Activated CD4-positive, alpha-beta memory T cell treated with anti-CD3 and anti-CD28 coated beads, Interleukin-2, amount 10 ng/mL, durations not matched to agents 7 days and 5 days (primary cell): ENCODE measurements at places on chromosomes 5 and 9. TPM values are rescaled to one million over a fixed set of nuclear protein-coding genes. Genes with fewer than 3 reads are reported as not detected.

PLGRKT gene
- total RNA-seq: 32.0 TPM

DNA sequence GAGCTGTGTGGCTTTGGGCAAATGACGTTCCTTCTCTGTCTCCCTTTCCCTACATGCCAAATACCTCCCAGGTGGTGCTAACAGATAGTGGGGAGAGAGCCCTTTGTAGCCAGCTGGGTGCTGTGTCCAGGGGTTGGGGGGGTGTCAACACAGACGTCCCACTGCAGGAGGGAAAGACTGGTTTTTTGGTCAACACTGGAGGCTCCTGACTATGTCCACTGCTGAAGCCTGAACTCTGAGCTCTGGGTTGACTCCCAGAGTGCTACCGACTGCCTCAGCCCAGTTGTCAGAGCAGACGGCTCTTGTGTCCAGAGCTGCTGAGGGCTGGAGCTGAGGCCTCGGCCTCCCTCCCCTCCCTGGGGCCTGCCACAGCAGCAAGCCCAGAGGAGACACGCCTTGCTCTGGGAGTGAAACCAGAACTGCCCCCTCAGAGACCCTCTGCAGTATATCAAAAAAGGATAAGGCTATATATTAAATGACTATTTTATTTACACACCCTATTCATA, 14.8 kb upstream of the SLC25A51 start:
- H3K4me1 ChIP-seq: peaks cover 2% of the 10 kb centered on the region
- no peak overlapping the region for H3K4me3 ChIP-seq
- DNase-seq: no peak
- H3K27me3 ChIP-seq: no peaks in the 10 kb centered on the region
- no peaks in the 10 kb centered on the region for H3K36me3 ChIP-seq
- H3K27ac ChIP-seq: no peak overlapping the region

DNA sequence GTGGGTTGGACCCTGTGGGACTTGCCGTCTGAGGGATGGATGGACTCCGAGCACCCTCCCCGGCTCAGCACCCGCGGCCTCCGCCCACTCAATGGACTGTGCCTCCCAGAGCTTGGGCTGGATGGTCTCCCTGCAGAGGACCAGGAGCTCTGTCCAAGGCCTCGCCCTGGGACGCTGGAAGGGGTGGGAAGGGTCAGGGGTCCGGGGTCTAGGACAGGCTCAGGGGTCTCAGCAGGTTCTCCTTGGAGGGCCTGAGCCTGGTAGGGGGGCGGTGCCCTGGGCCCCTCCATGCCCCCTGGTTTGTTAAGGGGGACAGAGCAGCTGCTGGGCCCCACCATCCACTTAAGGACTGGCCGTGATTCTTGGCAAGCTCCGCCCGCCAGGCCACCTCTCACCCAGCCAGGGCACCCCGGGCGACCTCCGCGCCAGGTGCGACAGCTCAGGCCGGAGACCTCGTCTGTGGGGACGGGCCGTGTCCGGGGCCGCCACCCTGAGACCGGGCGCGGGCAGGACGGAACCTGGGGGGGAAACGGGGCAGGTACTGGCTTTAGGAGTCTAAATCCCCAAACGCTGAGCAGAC, 29.2 kb downstream of the EXOC3 start:
- peaks cover 4% of the 10 kb centered on the region for H3K27me3 ChIP-seq
- peaks cover 23% of the 10 kb centered on the region for H3K4me1 ChIP-seq
- peak overlapping the region; percentile 65 for H3K4me3 ChIP-seq
- H3K27ac ChIP-seq: peak overlapping the region; percentile 48
- DNase-seq: peak; percentile 34

PTGER4 gene
- total RNA-seq: 54.1 TPM

DNA sequence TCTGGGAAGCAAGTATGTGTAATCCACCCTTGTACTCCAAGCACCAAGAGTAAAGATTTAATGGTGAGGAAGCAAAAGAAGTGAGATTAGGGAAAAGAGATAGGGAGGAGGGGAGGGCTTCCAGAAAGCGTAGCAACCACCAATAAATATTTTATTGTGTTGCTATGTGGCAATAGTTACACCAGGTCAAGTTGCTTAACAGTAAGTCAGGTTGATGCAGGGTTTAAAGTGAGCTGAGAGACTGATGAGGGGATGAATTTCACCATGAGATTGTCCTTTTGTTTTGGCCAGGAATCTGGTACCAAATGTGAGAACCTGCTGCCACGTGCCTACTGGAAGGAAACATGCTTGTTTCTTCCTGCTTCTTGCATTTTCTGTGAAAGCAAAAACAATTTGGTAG, 62.7 kb downstream of the PCSK5 start:
- H3K36me3 ChIP-seq: no peaks in the 10 kb centered on the region
- no peaks in the 10 kb centered on the region for H3K27me3 ChIP-seq
- no peak for DNase-seq
- H3K4me3 ChIP-seq: no peak overlapping the region

TAL2 gene
- not detected for total RNA-seq

NDUFS4 gene
- 51.7 TPM for total RNA-seq

DNA sequence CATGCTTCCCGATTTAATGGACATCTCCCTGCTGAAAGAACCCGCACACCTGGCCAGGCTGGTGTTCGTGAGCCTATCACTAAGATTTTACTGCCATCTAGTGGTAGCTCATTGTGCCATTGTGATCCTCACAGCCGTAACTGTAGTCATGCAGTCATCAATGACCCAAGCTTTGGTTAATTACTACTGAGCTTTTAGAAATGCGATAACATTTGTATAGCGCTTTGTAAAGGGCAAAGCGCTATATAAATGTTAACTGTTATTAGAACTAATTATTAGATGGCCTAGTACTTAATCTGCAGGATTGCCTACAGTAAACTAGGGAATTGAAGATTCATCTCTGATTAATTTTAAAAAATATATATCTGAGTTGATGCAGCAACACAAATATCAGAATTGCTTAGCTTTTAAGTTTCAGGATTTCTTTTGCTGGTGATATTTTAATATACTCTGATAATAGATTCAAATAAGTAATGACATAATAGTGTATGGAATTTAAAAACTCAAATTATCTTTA, 90.2 kb downstream of the HACD4 start:
- H3K36me3 ChIP-seq: peaks cover 5% of the 10 kb centered on the region
- H3K27ac ChIP-seq: no peak overlapping the region
- no peak overlapping the region for H3K4me3 ChIP-seq
- no peaks in the 10 kb centered on the region for H3K27me3 ChIP-seq
- peaks cover 3% of the 10 kb centered on the region for H3K4me1 ChIP-seq

IL33 gene
- total RNA-seq: not detected

NPR3 gene
- not detected for total RNA-seq

DNA sequence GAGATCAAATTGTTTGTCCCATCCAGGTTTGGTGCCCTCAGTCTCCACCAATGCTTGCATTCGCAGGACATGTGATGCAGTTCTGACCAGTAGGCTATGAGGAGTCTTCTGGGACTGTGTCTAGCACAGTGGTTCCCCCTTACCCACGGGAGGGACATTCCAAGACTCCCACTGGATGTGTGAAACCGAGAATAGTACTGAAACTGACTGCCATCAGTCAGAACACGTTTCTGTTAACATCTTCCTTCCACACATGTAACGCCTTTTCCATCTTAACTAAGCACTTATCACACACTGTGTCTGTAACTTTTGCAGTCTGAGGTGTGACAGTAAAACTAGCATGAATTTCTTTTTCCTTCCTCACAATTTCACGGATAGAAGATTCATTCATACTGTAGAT, 74.7 kb downstream of the PTTG1 start:
- H3K36me3 ChIP-seq: peaks cover 15% of the 10 kb centered on the region
- peak overlapping the region; percentile 8 for H3K27ac ChIP-seq
- H3K4me1 ChIP-seq: peaks cover 22% of the 10 kb centered on the region
- H3K27me3 ChIP-seq: no peaks in the 10 kb centered on the region
- H3K4me3 ChIP-seq: no peak overlapping the region

GRCh38 chr9:130766927-130767307, 68.1 kb upstream of the ABL1 start:
- H3K27me3 ChIP-seq: no peaks in the 10 kb centered on the region
- no peak for DNase-seq
- H3K4me1 ChIP-seq: peaks cover 41% of the 10 kb centered on the region
- H3K27ac ChIP-seq: peak overlapping the region; percentile 23
- no peak overlapping the region for H3K4me3 ChIP-seq

- no peak for DNase-seq
- H3K27me3 ChIP-seq: peaks cover 91% of the 10 kb centered on the region
- H3K4me3 ChIP-seq: no peak overlapping the region
- H3K36me3 ChIP-seq: peaks cover 4% of the 10 kb centered on the region
These were observed 8.9 kb upstream of the NKX2-5 start for GRCh38 chr5:173243831-173244305.

DNA sequence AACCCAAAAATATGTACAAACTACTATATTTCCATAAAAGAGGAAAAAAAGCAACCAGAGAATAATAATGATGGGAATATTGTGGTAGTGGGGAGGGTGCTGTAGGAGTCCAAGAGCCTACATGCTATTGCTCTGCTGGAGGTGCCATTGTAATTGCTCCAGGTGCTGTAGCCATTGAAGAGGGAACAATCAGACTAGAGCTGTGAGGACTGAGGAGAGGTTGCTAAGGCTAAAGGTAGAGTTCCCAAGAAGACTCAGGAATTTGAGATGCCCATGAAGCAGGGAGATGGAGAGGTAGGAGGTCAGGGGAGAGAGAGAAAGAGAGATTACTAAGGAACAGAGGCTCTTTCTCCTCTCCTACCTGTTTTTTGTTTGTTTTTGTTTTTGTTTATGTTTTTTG, 394.0 kb downstream of the DMRTA1 start:
- no peak overlapping the region for H3K4me3 ChIP-seq
- no peaks in the 10 kb centered on the region for H3K4me1 ChIP-seq
- H3K27ac ChIP-seq: no peak overlapping the region
- no peaks in the 10 kb centered on the region for H3K27me3 ChIP-seq
- H3K36me3 ChIP-seq: no peaks in the 10 kb centered on the region

DNA sequence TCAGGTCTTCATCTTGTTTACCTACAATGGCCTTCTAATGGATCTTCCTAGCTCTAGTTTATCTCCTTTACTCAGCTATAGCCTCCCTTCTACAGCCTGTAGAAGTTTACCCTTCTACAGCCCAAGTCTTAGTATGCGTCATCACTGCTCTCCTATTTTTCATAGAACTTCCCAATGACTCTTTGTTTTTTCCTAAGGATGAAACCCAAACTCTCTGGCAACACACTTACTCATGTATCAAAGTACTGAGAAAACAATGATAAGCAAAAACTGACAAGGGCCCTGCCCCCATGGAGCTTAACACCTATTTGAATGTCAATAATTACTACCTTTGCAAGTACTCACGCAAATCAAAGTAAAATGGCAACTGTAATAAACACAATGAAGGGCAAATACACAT, 33.7 kb downstream of the LEAP2 start:
- H3K36me3 ChIP-seq: peaks cover 23% of the 10 kb centered on the region
- H3K4me1 ChIP-seq: no peaks in the 10 kb centered on the region
- H3K4me3 ChIP-seq: no peak overlapping the region
- H3K27ac ChIP-seq: no peak overlapping the region
- DNase-seq: no peak

PCDHGB1 gene
- not detected for total RNA-seq

ZDHHC11 gene
- 6.6 TPM for total RNA-seq

GRIA1 gene
- not detected for total RNA-seq

GRCh38 chr5:135831439-135831838, 3.0 kb upstream of the SLC25A48 start:
- no peak for DNase-seq
- no peak overlapping the region for H3K27ac ChIP-seq
- no peak overlapping the region for H3K4me3 ChIP-seq
- H3K27me3 ChIP-seq: peaks cover 24% of the 10 kb centered on the region

SH3RF2 gene
- total RNA-seq: 0.38 TPM

DNA sequence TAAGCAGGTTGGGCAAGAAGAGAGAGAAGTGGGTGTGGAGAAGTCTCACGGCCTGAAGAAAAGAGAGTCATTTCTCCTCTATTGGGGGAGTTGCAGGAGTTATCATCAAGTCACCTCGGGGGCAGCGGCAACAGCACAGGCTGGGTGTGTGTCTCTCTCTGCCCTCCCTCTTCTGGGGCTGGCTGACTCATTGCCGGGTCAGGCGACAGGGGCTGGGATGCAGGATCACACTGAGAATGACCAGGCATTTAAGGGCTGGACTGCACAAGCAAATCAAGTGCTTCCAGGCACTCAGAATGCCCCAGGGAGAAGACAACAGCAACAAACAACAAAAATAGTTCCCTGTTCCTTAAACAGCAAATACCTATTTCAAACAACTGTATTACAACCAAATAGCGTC, 6.3 kb upstream of the EQTN start:
- no peaks in the 10 kb centered on the region for H3K4me1 ChIP-seq
- no peaks in the 10 kb centered on the region for H3K36me3 ChIP-seq
- no peak for DNase-seq
- peaks cover 4% of the 10 kb centered on the region for H3K27me3 ChIP-seq

DNA sequence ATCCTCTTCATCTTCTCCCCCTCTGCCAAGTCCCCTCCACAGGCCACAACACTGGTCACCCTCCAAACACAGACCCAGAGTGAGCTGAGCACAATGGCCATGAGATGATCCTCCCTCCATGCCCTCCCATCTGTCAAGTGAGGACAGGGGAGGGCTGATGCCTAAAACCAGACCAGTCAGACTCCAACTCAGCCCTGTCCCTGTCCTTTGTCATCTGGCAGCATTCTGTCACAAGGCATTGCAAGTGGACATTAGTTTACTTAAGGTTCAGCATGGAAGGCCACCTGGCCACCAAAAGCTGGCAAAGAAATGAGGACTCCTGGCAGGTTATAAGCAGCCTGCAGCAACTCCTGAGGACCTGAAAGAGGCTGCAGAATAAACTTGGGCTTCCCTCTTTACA, 136.2 kb upstream of the SLC30A5 start:
- no peak for DNase-seq
- H3K36me3 ChIP-seq: no peaks in the 10 kb centered on the region
- no peak overlapping the region for H3K4me3 ChIP-seq
- no peaks in the 10 kb centered on the region for H3K4me1 ChIP-seq
- H3K27ac ChIP-seq: no peak overlapping the region

CTSV gene
- total RNA-seq: 0.73 TPM

FAM200C gene
- 0.95 TPM for total RNA-seq

GRCh38 chr5:27093279-27093678, 54.9 kb upstream of the CDH9 start:
- no peaks in the 10 kb centered on the region for H3K4me1 ChIP-seq
- no peak for DNase-seq
- no peak overlapping the region for H3K4me3 ChIP-seq
- no peaks in the 10 kb centered on the region for H3K36me3 ChIP-seq
- H3K27me3 ChIP-seq: no peaks in the 10 kb centered on the region

IFNK gene
- not detected for total RNA-seq

GRCh38 chr5:179986328-179986727, 78.6 kb upstream of the TBC1D9B start:
- no peak for DNase-seq
- H3K27ac ChIP-seq: no peak overlapping the region
- H3K4me1 ChIP-seq: no peaks in the 10 kb centered on the region
- H3K27me3 ChIP-seq: no peaks in the 10 kb centered on the region

GRCh38 chr9:21096172-21096900, 18.6 kb upstream of the IFNB1 start:
- peak; percentile 39 for DNase-seq
- no peaks in the 10 kb centered on the region for H3K36me3 ChIP-seq
- H3K4me1 ChIP-seq: peaks cover 31% of the 10 kb centered on the region
- H3K27ac ChIP-seq: peak overlapping the region; percentile 74
- peak overlapping the region; percentile 68 for H3K4me3 ChIP-seq

HAPLN1 gene
- total RNA-seq: not detected
